ENCODE measurements at places on chromosomes 2 and 18.

DNA sequence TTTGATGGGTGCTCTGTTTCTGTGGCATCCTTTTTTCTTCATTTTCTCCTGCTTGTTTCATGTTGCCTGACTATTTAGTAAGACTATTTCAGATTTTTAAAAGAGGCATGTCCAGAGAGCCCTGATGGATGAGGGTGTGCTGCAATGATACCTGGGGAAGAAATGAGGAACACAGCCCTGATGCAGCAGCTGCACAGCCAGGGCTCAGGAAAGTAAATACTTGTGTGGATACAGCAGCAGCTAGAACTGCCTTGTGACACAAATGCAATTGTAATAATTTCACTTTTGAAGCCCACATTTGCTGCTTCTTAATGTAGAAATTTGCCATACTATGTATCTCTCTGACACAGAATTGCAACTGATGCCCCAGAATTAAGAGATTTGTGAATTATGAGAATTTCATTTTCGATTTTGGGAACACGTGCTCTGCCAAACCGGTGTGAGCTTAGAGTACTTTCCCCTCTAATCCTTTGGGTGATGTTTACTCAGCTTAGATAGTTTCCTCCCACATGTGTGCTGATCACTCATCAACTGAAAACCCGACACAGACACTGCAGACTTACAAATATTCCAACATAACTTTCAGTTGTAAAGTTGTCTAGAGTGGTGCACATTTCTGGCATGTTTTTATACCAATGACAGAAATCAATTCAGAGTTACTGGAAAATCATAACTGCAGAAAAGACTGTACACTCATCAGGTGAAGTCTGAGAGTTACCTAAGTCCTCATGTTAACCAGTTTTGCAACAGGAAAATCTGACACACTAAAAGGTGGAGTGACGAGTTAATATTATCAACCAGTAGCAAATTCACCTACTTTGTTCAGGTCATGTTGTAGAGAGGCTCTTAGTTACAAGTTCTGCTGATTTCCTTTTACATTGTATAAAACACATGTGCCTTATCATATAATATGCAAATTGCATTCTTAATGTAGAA lies 383.4 kb downstream of the CBLN2 start:
- no peaks in the 10 kb centered on the region for H3K4me1 ChIP-seq
- H3K4me3 ChIP-seq: no peak overlapping the region
- H3K36me3 ChIP-seq: no peaks in the 10 kb centered on the region
- no peak for DNase-seq

- peaks cover 33% of the 10 kb centered on the region for H3K36me3 ChIP-seq
- peak overlapping the region; percentile 98 for H3K4me3 ChIP-seq
- H3K4me1 ChIP-seq: peaks cover 69% of the 10 kb centered on the region
- H3K27me3 ChIP-seq: no peaks in the 10 kb centered on the region
- H3K27ac ChIP-seq: peak overlapping the region; percentile 97
These were observed 27.0 kb upstream of the CASP8 start for GRCh38 chr2:201233192-201233811.

DNA sequence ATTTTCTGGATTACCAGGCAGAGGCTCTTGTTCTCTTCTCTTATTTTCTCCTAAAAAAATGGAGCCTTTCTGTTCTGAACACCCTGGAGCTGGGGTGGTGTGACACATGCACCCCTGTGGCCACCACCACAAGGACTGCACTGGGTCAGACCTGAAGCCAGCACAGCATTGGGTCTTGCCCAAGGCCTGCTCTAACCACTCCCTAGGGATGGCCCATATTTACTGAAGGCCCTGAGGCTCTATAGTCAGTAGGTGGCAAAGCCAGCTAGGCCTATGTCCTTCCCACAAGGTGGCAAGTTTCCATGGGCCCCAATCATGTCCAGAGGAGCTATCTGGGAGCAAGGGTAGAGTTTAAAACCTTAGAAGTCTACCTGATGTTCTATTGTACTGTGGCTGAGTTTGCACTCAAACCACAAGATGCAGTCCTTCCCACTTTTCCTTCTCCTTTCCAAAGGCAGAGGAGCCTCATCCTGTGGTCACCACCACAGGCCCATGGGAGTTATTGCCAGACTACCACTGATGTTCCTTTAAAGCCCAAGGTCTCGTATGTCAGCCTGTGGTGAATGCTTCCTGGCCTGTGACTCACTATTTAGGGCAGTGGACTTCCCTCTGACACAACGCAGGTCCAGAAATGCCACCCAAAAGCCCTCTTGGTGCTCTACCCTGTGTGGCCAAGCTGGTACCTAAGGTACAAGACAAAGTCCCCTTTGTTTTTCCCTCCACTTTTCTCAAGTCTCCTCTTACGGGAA lies 15.0 kb upstream of the FMNL2 start:
- no peaks in the 10 kb centered on the region for H3K27me3 ChIP-seq
- DNase-seq: no peak
- no peaks in the 10 kb centered on the region for H3K4me1 ChIP-seq
- no peak overlapping the region for H3K27ac ChIP-seq
- H3K36me3 ChIP-seq: no peaks in the 10 kb centered on the region

GRCh38 chr2:183937220-183937619 lies 661.1 kb upstream of the ZNF804A start:
- no peak overlapping the region for H3K4me3 ChIP-seq
- H3K27ac ChIP-seq: no peak overlapping the region
- no peaks in the 10 kb centered on the region for H3K36me3 ChIP-seq
- no peaks in the 10 kb centered on the region for H3K4me1 ChIP-seq
- no peak for DNase-seq

DNA sequence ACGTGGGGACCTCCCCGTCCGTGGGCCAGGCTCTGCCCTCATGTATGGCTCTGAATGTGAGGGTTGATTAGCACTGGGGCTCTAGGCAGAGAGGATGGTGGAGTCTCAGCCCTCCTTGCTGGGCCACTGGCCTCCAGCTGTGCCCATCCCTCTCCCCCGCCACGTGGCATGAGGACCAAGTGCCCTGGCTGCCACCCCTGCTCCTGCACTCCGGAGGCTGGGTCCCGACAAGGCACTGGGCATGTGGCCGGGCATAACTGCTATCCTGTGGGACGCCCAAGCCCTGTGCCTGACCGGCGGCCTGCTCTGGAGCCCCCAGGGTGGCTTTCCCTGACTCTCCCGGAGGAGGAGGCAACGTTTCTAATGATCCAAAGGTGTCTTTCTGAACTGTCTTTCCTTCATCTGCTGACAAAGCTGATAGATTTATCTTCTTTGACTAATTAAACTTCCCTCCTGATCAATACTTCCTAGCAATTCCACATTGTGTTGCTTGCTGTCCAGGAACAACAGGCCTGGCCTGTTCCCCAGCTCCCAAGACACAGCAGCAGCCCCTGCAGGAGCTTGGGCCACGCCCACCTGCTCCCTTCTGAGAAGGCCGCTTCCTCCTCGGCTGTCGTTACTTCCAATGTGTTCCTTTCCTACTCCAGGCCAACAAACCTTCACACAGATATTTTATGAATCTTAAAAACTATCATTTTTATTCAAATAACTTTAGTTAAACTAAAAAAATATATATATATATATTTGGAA lies 132.0 kb downstream of the SNTG2 start:
- H3K36me3 ChIP-seq: no peaks in the 10 kb centered on the region
- H3K27ac ChIP-seq: no peak overlapping the region
- no peak overlapping the region for H3K4me3 ChIP-seq
- H3K4me1 ChIP-seq: no peaks in the 10 kb centered on the region

Data from activated naive CD4-positive, alpha-beta T cell treated with anti-CD3 and anti-CD28 coated beads, Interleukin-2, amount 10 ng/mL, durations not matched to agents 7 days and 5 days (primary cell).